ENCODE measurements at places on chromosomes 16 and 17.

- no peak for DNase-seq
These were observed 5.4 kb downstream of the RHBDF2 start for GRCh38 chr17:76495663-76496400.

DNA sequence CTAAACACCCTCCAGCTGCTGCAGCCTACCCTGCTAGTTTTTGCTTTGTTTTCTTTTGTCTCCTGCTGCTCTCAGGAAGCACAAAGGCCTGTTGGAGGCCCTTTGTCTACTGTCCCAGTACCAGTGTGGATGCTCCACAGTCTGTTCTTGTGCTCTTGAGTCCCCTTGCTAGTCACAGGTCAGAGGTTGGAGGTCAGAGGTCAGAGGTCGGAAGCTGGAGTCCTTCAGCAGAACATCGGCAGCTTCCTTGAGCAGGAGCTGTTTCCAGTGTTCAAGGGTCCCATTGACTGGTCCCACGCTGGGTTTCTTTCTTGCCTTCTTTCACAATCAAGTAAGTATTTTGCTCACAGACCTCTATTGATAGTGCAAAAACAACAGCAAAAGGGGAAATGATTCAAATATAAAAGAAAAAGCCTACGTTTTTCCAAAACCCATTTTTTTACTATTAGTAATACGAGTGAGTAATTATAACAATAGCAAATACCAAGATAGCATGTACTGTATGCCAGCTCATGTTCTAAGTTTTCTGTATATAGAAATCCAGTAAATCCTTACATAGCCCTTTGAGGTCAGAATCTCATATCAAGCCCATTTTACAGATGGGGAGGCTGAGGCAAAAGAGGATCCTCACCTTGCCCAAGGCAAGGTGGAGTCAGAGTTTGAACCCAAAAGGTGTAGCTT, 10.9 kb upstream of the IL34 start:
- DNase-seq: no peak

DNA sequence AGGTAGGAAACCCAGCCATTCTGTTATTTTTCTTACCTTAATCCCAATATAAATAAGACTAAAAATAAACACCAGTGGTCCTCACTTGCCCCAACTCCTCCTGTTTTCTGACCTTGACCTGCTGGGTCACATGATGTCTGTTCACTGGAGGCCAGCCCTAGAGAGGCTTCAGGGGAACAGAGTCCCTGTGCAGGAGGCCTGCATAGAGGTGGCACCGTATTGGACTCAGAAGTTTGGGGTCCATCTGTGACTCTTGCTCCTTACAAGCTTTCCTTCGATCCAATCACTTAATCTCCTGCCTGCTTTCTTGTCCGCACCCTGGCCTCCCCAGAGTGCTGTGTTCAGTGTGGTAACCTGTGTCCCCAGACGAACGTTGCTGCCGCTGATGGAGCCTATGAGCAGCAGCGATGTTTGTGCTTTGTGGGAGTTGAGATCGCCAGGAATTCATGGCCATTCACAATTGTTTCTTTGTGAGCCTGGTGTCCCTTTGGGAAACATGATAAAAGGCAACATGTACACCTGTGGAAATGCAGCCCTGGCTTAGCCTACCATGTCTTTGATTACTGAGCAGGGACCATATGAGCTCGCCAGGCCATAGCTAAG, 4.7 kb downstream of the IGSF6 start:
- no peak for DNase-seq

GRCh38 chr17:49342575-49342936, 19.5 kb downstream of the ZNF652 start:
- DNase-seq: no peak

- DNase-seq: no peak
These were observed 5.2 kb downstream of the ITPRIPL2 start for GRCh38 chr16:19118938-19119431.

Data from CD4-positive, alpha-beta T cell treated with Interleukin-15 for 4 hours (primary cell).